ENCODE measurements at places on chromosomes 6 and 20.

DNA sequence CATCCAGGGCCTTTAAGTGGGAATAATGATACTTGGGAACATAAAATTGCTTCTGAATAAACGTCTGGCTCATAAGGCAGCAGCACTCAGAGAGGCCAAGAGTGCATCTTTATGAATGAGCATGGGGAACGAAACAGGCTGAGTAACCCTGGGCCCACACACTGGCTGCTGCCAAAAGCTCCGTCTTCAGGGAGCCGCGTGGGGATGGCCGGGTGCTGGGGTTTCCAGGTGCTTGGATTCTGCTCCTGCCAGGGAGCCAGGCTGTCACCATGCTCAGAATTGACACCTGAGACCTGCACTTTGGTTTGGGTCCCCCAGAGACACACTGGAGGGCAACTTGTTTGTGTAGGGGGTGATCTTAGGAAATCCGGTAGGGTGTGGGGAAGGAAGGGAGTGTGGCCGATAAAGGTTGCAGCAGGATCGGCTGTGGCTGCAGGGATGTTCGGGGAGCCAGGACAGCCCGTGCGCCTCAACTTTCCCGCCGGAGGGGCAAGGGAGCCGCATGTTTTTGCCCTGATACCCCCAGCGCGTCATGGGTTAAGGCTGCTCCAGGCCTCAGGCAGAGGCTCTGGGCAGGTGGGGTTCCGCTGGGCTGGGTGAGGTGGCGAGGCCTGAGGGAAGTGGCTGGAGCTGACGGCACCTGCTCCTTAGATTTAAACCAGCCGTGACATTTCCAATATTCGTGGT is 101.8 kb downstream of the YTHDF1 start:
- no peak for DNase-seq

DNA sequence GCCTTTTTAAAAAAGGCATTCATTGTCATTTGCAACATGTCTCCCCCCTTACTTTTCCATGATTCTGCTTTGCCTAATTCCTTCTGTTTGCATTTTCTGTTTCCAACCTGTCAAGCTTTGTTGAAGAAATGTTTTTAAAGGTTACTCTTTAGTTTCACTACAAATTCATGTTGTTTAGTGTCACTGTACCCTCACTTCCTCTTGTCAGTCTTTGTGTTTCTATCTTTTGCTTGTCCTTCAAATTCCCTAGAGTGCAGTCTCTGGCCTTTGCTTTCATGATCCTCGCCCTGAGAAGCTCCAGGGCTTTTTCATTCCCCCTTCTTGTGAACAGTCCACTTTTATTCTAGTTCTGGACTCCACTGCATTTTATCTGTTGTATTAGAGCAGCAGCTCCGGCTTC is 90.6 kb downstream of the MAP3K4 start:
- no peak for DNase-seq

DNA sequence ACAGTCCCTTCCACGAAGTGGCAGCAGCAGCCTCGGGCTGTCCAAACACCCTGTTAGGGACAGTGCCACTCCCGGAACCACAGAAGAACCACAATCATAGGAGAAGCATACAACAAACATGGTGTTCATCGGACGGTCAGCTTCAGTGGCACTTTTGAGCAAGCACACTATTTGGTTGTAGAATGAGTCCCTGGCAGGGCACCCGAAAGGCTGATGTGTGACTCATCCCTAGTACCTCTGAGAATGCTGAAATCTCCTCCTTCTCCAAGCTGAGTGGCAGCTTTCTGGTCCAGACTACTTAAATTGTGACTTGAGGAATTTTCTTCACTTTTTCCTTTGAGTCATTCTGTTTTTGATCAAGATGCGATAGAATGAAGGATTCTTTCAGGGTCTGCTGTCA is 282.5 kb downstream of the ESR1 start:
- no peak for DNase-seq

- DNase-seq = no peak
These were observed 55.4 kb downstream of the CTNNBL1 start for GRCh38 chr20:37749218-37749617.

DNA sequence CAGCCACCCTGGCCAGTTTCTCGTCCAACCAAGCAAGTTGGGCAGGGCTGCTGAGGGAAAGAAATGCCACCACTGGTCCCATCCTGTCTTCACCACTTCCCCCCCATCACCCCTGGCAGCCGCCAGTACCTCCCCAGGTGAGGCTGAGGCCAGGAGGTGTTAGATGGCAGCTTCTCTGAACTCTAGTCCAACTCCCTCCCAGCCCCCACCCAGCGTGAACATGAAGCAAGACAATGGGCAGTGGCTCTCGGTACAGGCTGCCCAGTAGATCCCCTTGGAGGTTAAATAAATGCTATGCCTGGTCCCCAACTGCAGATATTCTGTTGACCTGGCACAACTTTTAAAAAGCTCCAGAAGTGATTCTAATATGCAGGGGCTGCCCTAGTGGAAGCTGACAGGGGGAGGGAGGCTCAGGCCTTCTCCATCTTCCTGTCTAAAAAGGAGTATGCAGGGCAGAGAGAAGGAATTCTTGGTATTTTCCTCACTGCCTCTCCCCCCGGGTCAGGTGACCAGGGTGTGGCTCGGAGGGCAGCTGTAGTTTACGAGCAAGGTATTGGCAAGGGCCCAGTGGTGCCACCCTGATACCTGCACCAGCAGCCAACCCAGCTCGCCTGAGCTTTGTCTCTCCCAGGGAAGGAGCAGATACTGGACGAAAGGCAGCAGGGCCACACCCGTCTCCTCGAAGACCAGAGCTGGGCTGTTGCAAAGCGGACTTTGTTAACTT is 25.7 kb downstream of the KCNK5 start:
- no peak for DNase-seq

- no peak for DNase-seq
These were observed 314.1 kb upstream of the SGK1 start for GRCh38 chr6:134632024-134632423.

GRCh38 chr6:32355018-32355417 is 16.7 kb downstream of the TSBP1 start:
- DNase-seq = no peak

Measured in activated T-cell treated with anti-CD3 and anti-CD28 coated beads, Interleukin-2, amount 50 U/mL, for 24 hours (primary cell).